ENCODE measurements at places on chromosomes 4 and X.

- DNase-seq, result no peak
Observed at GRCh38 chr4:111811661-111812060, 333.6 kb upstream of the FAM241A start.

GRCh38 chrX:23503835-23504539 is 163.3 kb upstream of the PRDX4 start:
- DNase-seq, result no peak

DNA sequence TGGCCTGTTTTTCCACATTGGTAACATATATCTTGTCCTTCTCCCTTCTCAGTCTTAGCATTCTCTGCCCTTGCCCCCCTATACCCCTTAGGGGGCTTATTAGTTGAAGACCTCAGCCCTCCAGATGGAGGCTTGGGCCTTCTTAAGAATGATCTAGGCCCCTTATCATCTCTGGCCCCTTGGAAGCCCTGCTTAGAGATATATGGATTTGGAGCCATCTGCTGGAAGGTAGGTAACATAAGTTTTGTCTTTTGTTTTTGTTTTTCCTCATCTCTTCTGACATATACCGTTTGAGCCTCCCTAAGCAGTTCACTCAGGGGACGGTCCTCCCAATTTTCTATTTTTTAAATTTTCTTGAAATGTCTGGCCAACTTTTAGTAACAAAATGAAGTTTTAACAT is 48.3 kb upstream of the NAP1L2 start:
- DNase-seq, result no peak

DNA sequence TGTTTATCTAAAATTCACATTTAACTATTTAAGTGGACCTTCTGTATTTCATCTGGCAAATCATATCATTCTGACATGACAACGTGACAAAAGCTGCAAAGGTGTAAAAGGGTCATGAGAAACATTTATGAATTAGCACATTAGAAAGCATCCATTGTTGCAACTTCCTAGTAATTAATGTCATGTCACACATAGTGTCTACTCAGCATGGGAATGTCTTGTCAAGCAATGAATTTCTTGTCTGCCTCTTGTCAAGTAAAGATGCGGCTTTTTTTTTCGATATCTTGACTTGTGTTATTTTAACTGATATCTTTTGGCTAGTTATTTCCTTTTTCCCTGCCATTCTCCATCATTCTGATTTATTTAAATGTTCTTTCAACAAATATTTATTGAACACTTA is 463.5 kb upstream of the CXorf51B start:
- DNase-seq, result no peak

- DNase-seq, result no peak
Observed at GRCh38 chr4:149247164-149247563, 568.5 kb downstream of the IQCM start.

DNA sequence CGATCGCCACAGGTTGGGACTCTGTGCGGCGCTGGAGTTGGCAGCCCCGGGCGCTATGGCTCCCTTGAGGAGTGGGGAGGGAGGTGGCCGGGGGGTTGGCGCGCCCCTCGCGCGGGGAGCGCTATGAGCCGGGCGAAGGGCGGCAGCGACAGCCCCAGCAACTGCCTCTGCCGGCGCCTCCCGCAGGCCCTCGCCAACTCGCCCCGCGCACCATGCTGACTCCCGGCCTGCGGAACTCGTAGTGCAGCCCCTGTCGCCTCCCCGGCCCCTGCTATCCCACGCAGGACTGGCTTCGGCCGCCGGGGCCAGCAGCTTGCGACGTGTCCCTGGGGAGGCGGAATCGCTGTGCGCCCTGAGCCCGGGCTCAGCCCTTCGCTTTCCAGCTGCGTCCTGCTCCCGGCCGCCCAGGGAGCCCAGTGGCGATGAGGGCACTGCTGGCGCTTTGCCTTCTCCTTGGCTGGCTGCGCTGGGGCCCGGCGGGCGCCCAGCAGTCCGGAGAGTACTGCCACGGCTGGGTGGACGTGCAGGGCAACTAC is 415 bp downstream of the SHISA3 start:
- no peak for DNase-seq

Measured in activated CD4-positive, alpha-beta memory T cell treated with anti-CD3 and anti-CD28 coated beads for 36 hours (primary cell).